ENCODE measurements at places on chromosomes 2 and 18. TPM values are rescaled to one million over a fixed set of nuclear protein-coding genes. Genes with fewer than 3 reads are reported as not detected.

Gene SKA1
- 2.0 TPM for total RNA-seq

Gene KIAA2012
- total RNA-seq = not detected

Gene RGPD3
- total RNA-seq = 0.22 TPM

Gene PCARE
- not detected for total RNA-seq

Gene DSG1
- total RNA-seq = not detected

Gene BMP10
- 0.44 TPM for total RNA-seq

Gene ASB18
- total RNA-seq = not detected

Gene CMPK2
- 0.22 TPM for total RNA-seq

Gene HEATR5B
- 36.7 TPM for total RNA-seq

Gene CAPG
- total RNA-seq = 40.5 TPM

Gene HOXD12
- 0.22 TPM for total RNA-seq

Gene COLEC12
- 15.0 TPM for total RNA-seq

Gene OSR1
- total RNA-seq = 6.6 TPM

Gene RELCH
- total RNA-seq = 47.1 TPM

Gene DNAJC27
- total RNA-seq = 7.7 TPM

Gene VWC2L
- not detected for total RNA-seq

Gene ASXL3
- 0.14 TPM for total RNA-seq

Gene EN1
- total RNA-seq = not detected

Gene HOXD13
- not detected for total RNA-seq

Gene MSTN
- total RNA-seq = not detected

Gene AQP12B
- total RNA-seq = not detected

Gene LYG1
- total RNA-seq = 0.44 TPM

Gene TTC39C
- 21.2 TPM for total RNA-seq

Gene TMEM163
- not detected for total RNA-seq

Gene MPHOSPH10
- total RNA-seq = 21.0 TPM

Gene MTERF4
- total RNA-seq = 32.8 TPM

Gene ARHGAP25
- 0.44 TPM for total RNA-seq

Gene PID1
- 35.0 TPM for total RNA-seq

Gene TDRD15
- total RNA-seq = not detected

Gene KCTD1
- total RNA-seq = 13.9 TPM

Gene FHOD3
- total RNA-seq = 16.9 TPM

Gene HOXD10
- total RNA-seq = 0.66 TPM

Gene LHCGR
- total RNA-seq = not detected

Gene HAAO
- 0.14 TPM for total RNA-seq

Gene ZNF24
- total RNA-seq = 28.9 TPM

Gene SIX3
- total RNA-seq = not detected

Gene HOXD11
- total RNA-seq = 0.22 TPM

Gene ICOS
- not detected for total RNA-seq

Gene CCDC74B
- total RNA-seq = 2.6 TPM

Gene OTX1
- not detected for total RNA-seq

Gene NYAP2
- total RNA-seq = not detected

Gene TMEM169
- total RNA-seq = 0.14 TPM

Gene PELI1
- total RNA-seq = 16.3 TPM

Gene ARHGAP28
- 0.44 TPM for total RNA-seq

Gene AFF3
- total RNA-seq = 1.5 TPM

Gene C2orf66
- not detected for total RNA-seq

Gene ACTG2
- total RNA-seq = 61.7 TPM

Gene ACVR1
- 41.6 TPM for total RNA-seq
